Globus pallidus (tissue), 1 donor: ENCODE measurements at places on chromosomes 13 and 19.
A peak's percentile ranks its signal among the peaks of the same experiment; 100 is the strongest.

- no peak for DNase-seq
Observed at GRCh38 chr19:12698138-12698537, 1.7 kb upstream of the FBXW9 start.

DNA sequence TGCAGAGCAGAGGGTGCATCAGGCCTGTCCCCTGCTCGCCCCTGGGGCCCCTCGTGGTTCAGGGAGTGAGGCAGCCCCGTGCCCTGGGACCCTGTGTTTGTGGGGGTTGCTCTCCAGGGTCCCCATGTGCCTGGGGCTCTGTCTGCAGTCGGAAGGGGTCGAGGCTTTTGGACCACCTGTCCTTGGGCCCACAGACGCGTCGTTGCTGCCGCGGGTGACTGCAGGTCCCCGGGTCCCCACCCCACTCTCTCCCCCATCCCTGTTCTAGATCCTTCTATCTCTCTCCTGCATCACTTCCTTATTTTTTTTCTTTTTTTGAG, 1.9 kb downstream of the PCSK4 start:
- no peak for DNase-seq

DNA sequence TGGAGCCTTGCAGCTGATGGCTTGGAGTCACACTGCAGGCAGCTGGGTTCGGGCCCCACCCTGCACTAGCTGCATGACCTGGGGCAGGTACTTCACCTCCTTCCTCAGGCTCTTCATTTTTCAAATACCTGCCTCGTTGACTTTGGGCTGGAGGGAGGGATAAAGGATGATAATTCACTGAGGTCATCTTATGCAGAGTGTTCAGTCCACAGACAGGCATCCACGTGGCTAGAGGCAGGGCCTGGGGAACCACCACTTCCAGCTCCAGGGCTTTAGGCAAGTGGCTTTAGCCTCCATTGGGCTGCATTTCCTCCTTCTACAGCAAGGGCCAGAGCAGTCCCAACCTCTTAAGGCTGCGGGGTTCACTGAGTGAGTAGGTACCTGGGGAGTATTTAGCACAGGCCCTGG, 84.8 kb downstream of the SIPA1L3 start:
- no peak for DNase-seq

- peak; percentile 38 for DNase-seq
Observed at GRCh38 chr13:110126391-110126961, 180.5 kb downstream of the COL4A1 start.

- peak; percentile 89 for DNase-seq
Observed at GRCh38 chr19:10461047-10461949, 41.0 kb downstream of the PDE4A start.

DNA sequence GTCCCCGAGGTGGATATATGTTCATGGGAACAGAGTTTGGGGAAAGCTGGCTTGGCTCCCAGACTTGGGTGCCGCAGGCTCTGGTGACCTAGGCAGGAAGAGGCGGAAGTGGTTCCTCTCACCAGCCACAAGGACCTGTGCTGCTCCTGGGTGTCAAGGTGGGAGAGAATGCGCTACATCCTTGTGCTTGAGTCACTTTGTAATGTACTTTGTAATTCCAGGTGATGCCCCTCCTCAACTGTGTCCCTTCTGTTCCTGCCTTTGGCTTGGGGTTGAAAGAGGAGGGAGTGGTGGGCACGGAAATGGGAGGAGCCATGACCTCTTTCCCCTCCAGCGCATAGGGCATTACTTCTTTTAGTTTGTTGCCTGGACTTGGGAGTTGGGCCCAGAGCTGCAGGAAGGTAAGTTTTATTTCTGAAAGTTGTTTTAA, 10.9 kb downstream of the GARRE1 start:
- no peak for DNase-seq

- no peak for DNase-seq
Observed at GRCh38 chr19:7415163-7415856, 66.6 kb downstream of the ARHGEF18 start.

GRCh38 chr19:52638601-52639000, 446 bp upstream of the ZNF83 start:
- no peak for DNase-seq

GRCh38 chr19:19120308-19121231, 17.7 kb downstream of the TMEM161A start:
- no peak for DNase-seq

DNA sequence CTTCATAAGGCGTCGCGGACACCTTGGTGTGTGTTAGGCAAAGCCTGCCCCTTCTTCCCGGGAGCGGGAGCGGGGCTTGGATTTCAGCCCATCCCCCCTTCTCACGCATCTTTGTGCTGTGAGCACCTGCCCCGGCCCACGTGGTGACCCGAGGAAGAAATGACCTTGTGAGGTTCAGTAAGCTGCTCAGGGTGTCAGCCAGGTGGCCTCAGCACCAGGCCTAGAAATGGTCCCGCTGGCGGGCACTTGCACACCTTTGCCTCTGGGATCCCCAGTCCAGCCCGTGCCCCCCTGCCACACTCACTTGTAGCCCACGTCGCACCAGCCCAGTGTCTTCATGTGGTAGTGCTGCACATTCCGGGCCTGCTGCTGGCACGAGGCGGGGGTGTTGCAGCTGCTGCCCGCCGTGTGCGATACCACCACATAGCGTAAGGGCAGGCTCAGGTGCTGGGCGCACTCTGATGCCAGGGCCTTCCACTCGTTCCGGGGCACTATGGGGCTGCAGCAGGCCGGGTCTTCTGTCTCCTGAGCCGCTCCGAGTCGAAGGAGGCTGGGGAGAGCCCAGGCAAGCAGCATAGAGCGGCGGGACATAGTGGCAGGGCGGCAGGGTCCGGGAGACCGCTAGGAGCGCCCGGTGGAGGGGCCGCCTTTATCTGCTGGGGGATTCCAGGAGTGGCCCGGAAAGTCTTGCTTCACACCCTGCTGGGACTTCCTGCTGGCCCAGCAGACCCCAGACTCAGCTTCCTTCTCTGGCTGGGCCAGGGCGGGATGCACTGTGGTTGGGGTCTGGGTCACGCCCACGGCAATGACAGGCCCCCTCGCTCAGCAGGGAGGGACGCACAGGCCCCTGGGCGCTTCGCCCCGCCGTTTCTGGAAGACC, at the start of gene PGLYRP1:
Gene PGLYRP1 (minus strand): TSS at position 623 of the 880 bp plus-strand sequence. CDS start 32 bp downstream, at position 591.
- DNase-seq: no peak

DNA sequence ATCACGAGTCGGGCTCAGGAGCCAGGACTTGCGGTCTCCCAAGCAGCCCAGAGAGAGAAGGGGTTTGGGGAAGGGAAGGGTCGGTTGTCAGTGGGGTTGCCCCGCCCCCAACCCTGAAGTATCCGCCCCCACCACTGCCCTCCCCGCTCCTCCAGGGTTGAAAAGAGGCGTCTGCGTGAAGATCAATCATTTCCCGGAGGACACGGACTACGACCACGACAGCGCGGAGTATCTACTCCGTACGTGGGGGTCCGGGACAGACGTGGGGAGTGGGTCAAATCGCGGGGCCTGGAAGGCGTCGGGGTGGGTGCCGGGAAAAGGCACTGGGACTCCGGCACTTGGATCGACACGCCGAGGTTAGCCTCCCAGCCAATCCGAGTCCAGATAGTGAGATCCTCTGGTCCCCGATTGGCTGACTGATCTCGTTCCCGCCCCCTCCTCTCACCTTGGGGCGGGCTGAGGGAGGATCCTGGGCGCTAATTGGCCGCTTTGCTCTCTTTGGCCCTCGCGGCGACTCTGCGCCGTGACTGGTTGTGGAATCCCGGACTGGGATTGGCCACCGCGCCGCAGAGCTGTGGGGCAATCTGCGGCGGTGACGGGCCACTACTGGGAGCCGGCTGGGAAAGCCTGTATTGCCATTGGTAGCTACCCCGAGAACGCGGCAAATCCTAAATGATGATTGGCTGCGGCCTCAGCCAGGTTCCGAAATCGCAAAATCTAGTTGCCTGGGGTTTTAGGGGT, 13.3 kb upstream of the CACNG6 start:
- DNase-seq: peak; percentile 68

GRCh38 chr13:24027494-24027893, 130.2 kb upstream of the C1QTNF9B start:
- DNase-seq: no peak

GRCh38 chr13:77918391-77919245, at the start of gene EDNRB:
TSS of gene EDNRB (minus strand) at chr13:77918831. CDS start at chr13:77918573, 258 bp downstream.
- DNase-seq: peak; percentile 55

DNA sequence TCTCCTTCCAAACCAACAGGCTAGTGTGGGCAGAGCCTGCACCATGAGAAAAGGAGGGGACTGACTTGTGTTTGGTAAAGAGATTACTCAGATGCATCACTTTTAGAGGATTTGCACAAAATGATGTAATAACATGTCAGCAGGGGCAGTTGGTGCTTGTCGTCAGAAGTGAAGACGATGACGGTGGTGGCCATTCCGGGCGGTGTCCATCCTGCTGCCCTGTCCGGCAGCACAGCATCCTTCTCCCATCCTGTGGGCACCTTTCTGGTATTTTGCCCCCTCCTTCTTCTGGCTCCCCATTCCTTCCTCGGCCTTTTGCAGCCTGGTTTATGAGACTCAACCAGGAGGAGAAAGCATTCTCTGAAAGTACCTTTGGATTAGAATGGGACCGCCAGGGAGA, 160.1 kb downstream of the TEX29 start:
- DNase-seq: no peak

GRCh38 chr13:44277459-44277858, 96.2 kb upstream of the SERP2 start:
- DNase-seq: no peak

DNA sequence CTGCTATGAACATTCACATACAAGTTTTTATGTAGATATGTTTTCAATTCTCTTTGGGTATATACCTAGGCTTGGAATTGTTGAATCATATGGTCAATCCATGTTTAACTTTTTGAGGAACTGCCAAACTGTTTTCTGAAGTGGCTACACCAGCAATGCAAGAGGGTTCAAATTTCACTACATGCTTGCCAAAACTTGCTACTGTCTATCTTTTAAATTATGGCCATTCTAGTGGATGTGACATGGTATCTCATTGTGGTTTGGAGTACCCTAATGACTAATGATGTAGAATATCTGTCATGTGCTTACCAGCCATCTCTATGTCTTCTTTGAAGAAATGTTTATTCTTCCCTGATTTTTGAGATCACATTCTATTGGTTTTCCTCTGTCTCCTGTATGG, 860.3 kb downstream of the DIAPH3 start:
- DNase-seq: no peak

- no peak for DNase-seq
Observed at GRCh38 chr19:4991996-4992698, 23.2 kb downstream of the KDM4B start.

DNA sequence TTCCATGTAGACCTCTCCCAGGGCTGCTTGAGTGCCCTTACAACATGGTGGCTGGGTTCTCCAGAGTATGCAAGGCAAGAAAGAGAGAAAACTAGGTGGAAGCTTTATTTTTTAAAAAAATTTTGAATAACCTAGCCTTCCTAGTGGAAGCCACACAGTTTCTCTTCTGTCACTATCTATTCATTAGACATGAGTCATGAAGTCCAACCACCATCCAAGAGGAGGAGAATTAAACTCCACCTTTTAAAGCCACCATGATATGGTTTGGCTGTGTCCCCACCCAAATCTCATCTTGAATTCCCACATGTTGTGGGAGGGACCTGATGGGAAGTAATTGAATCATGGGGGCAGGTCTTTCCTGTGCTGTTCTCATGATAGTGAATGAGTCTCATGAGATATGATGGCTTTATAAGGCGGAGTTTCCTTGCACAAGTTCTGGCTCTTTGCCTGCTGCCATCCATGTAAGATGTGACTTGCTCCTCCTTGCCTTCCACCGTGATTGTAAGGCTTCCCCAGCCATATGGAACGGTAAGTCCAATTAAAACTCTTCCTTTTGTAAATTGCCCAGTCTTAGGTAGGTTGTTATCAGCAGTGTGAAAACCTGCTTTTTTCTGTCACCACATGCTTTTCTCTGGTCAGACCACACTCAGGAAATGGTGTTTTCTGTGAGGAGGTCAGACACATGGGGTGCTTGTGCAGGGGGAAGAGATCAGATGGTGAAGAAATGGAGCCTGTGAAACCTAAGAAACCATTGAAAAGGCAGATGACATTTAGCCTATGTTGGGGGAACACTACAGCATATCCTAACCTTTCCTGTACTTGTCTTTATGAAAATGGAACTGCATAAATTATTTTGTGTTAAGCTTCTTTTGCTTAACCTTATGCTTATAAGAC, 57.7 kb downstream of the ANKRD10 start:
- DNase-seq: no peak

DNA sequence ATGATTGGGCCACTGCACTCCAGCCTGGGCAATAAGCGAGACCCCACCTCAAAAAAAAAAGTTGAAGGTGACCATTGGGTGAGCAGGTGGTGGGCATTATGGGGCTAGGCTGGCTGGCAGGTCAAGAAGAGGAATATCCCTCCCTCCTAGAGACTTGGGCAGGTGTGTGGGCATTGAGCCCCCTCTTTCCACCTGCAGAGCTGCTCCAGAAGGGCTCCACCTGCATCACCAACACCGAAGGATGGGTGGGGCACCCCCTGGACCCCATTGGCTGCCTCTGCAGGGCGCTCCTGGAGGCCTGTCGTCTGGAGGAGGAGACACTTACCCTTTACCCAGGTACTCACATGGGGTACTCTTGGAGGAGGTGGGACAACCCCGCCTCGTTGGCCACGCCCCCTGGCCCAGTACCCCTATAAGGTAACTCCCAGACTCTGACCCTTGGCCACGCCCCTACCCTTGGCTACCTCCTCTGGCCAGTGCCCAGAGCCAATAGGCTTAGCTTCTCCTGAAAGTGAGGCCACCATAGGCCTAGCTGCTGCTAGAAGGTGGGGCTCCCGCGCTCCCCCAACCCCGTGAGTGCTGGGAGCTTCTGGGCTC, 21.9 kb downstream of the ZSWIM4 start:
- no peak for DNase-seq

DNA sequence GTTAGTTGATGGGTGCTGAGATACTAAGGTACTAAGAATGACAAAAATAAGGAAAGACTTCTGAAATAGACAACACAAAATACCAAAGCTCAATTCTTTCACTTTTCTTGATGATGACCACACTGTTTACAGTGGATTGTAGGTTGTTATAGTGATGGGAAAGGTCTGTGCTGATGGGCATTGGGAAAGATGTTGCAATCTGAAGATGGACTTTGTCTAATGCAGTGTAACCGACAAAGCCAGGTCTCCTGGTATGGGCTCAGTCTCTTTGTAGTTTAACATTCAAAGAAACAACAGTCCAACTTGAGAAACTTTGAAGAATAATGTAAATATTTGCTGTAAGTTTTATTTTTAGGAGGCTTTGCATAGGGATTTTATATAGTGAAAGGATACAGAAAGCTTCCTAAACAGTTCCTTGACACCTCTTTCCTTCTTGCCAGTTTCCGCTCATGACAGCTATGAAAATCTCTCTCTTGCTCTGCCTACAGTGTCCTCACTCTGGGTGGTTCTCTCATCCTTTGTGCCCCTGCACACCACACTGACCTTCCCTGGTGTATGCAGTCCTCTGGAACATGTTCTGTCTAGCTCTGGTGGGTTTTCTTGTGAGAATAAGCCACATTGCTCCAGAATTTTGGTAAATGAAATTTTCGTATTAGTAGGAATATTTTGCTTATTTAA, 172.2 kb downstream of the KCNRG start:
- DNase-seq: no peak

GRCh38 chr13:110236831-110237261, 70.1 kb downstream of the COL4A1 start:
- no peak for DNase-seq

GRCh38 chr13:112687836-112688559, 1.8 kb upstream of the ATP11A start:
- DNase-seq: no peak
